Astrocyte of the spinal cord (primary cell): ENCODE measurements at places on chromosomes 7 and 10.

GRCh38 chr10:12098966-12099365 lies 30.2 kb downstream of the DHTKD1 start:
- DNase-seq = no peak

- DNase-seq = no peak
Measured at GRCh38 chr7:141696348-141696747, 5.6 kb downstream of the DENND11 start.

- no peak for DNase-seq
Measured at GRCh38 chr7:156510966-156511365, 129.6 kb upstream of the RNF32 start.

DNA sequence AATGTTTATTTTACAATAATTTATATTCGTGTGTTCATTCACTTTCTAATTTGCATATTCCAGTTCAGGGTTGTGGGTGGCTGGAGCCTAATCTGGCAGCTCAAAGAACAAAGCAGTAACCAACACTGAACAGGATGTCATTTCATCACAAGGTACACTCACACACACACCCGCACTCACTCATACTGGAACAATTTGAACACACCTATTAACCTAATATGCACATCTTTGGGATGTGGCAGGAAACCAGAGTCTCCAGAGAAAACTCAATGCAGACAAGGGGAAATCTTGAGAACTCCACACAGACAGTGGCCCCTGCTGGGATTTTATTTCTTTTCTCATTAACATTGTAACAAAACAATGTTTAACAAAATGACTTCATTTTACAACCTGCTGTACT lies 97.4 kb downstream of the TWIST1 start:
- DNase-seq = peak; percentile 50
